ENCODE measurements at places on chromosomes 12 and 14.

DNA sequence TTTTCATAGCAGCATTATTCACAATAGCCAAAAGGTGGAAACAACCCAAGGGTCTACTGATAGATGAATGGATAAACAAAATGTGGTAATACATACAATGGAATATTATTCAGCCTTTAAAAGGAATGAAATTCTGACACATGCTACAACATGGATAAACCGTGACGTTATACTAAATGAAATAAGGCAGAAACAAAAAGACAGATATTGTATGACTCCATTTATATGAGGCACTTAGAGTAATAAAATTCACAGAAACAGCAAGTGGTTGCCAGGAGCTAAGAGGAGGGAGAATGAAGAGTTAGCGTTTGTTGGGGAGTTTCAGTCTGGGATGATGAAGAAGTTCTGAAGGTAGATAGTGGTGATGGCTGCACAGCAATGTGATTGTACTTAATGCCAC lies 76.6 kb downstream of the DCAF5 start:
- no peak for DNase-seq

DNA sequence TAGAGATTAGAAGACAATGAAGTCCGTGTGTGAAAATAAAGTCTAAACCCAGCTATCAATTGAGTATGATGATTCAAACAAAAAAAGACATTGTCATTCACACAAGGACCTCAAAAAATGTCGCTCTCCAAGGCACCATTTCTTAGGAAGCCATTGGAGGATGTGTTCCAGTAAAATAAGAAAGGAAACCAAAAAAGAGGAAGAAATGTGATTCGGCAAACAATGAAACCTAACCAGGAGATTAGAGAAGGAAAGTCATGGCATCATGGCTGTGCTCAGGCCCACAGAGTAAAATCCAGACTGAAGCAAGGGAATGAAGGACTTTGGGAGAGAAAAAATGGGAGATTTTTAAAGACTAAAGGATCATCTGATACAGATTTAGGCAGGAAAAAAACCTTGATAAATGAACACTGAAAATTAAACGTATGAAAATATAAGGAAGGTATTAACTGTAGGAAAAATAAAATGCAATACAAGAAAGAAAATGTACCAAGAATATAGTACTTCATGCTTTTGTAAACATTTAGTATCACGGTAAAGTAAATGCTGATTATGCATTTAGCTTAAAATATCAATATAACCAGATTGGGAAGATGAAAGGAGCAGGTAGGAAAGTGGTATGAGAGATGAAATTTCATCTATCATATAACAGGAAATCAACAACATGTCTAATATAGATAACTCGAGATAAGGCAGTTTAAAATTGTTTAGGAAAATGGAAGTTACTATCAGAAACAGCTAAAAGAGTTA lies 38.2 kb upstream of the MTHFD1 start:
- DNase-seq = no peak

DNA sequence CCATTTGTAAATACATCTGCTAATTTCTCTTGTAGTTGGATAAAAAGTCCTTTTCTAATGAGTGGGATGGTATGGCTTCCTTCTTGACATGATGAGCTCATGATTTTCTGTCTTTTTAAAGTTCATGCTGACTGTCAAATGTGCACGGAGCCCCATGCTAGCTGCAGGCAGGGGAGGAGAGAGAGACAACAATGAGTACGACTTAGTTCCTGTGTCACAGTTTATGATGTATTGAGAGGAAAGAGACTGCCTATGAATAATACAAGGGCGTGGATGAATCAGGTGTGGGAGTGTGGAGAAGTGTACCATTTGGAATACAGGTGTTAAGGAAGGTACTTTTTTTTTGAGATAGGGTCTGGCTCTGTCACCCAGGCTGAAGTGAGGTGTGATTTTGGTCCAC lies 10.7 kb upstream of the TBC1D30 start:
- no peak for DNase-seq

DNA sequence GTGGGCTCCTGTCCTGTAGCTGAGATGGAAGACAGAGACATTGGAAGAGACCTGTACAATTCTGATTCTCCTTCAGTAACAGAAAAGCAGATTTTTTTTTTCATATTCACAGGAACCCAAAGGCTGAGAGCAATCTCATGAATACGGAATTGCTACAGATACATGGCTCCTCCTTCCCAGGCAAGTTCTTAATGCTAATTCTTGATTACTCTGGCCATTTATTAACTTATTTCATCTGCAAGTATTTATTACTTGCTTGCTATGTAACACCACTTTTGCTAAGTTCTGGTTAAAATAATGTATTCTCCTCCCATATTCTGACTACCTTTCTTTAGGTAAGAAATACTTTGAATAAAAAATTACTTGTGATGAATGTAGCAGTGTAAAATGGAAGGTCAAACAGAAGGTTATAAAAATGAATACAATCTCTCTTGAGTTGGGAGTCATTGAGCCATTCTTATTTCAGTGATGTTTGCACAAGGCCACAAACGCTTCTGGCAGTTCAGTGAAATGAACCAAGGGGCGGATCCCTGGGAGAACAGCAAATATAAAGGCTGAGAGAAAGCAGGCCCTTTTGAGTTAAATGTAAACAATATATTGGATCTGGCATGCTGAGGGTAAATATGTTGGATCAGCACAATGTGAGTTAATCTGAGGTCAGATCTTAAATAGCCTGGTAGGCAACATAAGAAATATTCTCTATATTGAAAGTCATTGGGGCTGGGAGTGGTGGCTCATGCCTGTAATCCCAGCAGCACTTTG lies 37.6 kb downstream of the MUCL1 start:
- DNase-seq = no peak

DNA sequence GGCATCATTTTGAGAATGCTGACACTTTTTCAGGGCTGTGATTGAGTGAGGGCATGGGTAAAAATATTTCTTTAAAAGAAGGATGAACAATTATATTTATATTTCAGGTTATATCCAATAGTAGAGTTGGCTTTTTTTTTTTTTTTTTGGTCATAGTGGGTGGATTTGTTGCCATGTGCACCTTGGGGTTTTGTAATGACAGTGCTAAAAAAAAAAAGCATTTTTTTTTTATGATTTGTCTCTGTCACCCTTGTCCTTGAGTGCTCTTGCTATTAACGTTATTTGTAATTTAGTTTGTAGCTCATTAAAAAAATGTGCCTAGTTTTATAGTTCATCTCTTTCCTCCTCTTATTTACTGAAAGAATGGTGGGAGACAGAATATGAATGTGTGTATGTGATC lies 1.4 kb upstream of the RAB5B start:
- DNase-seq = no peak

Measured in right forelimb (tissue), 1 donor.